HFF-Myc (cell line): ENCODE measurements at places on chromosomes 11 and 22.

- DNase-seq, result no peak
These were observed 20.3 kb upstream of the FGF3 start for GRCh38 chr11:69839516-69839915.

GRCh38 chr11:122843281-122844141 lies 5.2 kb downstream of the CRTAM start:
- no peak for DNase-seq

- DNase-seq, result no peak
These were observed 103.5 kb downstream of the MICAL2 start for GRCh38 chr11:12213883-12214282.

DNA sequence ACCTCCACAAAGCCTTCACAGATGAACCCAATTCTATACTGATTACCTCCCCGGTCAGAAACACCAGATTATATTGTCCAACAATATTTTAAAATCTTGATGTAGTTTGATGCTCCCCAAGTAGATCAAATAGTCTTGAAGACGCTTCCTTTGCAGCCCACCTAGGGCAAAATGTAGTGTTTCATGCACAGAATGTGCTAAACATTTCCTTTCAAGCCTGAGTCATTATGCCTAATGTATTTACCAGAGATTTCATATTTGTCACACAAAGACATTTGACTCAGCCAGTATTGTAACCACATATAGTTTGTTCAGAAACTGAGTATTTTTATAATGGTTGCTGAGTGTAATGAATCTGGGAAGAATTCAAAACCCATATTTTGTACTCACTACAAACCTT lies 1396.8 kb downstream of the LRRC4C start:
- DNase-seq, result no peak

- DNase-seq, result no peak
These were observed 8.4 kb upstream of the PNPLA5 start for GRCh38 chr22:43900206-43900605.

GRCh38 chr11:115656669-115657068 lies 152.5 kb upstream of the CADM1 start:
- no peak for DNase-seq
